Stimulated activated CD4-positive, alpha-beta T cell treated with anti-CD3 and anti-CD28 coated beads, Interleukin-15, amount 100 ng/mL, for 1 hour (primary cell): ENCODE measurements at places on chromosomes 4 and X.

DNA sequence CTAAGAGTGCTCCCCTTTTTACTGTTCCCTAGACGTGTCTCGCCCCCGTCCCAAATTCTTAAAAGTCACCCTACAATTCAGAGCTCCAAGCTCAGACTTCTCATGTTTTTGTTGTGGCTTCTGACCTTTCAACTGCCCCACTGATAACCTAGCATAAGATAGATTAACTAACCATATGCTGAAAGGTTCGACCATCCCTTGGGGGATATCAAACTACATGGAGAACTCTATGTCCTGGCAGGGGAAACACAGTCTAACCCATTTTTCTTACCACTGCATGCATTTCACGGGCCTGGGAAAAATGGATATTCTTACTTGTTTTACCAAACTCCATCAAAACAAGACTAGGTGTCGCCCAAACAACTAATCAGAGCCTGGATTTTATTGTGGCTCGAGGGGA is 236.4 kb upstream of the MID1 start:
- no peak for DNase-seq

DNA sequence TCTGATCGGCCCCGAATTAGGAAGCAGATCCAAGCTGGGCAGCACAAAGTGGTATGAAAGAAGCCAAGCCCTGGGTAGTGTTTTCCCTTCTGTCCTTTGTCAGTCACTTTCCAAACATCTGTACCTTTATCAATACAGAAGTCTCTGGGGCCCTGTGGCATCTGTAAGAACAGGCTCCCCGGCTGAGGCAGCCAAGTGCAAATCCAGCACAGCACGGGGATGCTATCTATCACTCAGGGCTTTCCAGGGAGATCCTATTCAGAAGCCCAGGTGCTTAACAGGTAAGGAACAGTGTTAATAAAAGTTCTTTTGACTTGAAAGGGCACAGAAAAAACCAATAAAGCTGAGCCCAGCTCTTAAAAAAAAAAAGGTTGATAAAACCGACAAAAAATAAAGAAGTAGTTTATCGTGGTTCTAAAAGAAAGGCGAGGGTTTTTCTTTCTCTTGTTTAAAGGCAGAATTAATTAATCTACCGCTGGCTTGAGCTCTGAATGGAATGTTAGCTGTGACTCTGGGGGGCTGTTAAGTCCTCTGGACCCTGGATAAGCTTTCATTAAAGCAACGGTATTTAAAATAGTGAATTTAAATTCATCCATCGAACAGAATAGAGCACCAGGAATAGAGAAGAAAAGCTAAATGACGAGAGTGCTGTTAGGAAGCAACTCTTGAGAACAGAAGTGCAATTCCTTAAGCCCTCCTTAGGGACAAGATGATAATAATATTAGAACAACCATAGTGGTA is 119.1 kb upstream of the GATB start:
- DNase-seq, result no peak

- no peak for DNase-seq
Measured at GRCh38 chr4:130077275-130077674, 981.3 kb downstream of the C4orf33 start.

DNA sequence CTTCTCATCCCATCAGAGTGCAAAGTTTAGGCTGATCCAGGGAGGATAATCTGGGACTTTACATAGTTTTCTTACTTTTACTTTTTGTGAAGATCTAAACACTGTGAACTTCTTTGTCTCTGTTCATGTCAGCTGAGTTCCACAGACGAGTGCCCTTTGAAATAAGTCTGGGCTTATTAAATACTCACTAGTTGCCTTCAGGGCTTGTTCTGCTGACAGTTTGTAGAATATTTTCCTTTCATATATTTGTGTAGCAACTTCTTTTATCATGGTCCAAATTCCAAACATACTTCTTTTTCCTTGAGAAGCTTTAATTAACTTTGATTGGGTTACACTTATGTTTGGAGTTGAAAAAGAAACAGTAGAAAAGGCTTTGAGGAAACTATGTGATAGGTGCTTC is 109.6 kb downstream of the SH2D1A start:
- no peak for DNase-seq

DNA sequence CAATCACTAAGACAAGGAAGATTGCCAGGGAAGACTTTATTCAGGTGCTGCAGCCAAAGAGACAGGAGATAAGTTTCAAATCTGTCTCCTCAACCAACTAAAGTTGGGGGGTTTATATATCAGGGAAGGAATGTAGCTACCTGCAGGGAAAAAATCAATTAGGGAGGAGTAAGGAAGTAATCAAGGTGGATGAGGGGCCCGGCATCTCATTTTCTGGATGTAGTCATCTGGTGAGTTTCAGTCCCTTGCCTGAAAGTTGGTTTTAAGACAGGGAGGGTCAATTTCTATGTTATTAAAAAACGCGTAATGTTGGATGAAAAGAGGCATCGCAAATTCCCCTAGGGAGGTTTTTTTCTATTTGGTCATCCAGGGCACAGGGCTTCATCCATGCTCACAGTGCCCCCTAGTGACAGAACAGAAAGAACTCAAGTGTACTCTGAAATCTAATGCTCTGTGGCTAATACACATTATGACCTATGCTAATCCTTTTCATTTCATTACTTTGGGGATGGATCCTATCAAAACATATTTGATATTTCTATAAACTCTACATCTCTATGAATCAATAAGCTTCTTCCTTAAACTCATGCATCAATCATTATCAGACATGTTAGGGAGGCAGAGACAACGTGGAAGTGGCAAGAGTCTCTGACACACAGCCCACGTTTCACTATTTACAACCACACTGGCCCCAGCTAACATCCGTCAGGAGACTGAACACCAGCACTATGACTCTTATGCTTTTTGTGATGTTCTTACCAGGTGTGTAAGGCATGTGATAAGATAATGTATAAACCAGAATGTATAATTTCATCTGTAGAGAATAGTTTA is 1577.0 kb upstream of the TENM3 start:
- DNase-seq, result no peak

DNA sequence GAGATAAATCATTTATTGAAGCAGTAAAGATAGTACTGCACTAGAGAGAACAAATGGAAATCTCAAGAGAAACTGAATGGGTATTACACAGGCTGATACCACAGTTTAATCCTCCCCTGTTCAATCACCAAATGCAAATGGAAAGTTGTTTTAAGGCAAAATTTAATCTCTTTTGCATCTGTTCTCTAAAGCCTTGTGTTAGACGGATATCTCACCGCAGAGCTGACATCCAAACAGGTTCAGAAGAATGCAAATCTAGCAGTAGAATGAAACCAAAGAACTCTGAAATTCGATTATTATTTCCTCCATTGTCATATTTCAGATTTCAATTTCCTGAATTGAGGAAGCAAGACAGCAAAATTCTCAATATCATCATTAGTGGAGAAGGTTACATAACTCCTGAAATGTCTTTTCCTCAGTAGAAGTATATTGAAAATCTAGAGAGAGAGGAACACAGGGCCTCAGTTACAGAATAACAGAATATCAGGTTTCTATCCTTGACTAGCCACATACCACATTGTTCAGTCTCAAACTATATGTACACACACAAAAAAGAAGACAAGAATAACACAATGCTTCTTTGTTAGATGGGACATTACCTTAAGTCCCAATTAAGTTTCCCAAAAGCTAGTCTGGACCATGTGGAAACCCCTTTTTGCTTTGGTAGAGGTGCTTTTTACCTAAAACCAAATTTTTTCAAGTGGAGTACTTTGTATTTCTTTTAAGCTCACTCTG is 94.1 kb upstream of the BANK1 start:
- no peak for DNase-seq

DNA sequence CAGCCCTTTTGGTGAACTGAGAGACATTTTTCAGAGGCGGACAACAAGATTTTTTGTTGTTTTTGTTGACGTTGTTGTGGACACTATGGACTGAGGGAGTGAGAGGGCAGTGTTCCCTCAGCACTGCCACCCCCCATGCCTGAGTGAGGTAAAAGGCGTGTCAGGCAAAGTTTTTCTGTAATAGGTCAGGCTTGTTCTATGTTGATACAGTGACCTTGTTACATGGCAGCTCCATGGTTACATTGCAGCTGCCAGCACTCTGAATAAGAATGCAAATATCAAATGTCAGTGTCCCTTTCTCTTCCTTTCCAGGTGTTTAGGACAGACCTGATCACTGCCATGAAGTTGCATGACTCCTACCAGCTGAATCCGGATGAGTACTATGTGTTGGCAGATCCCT is 36.6 kb downstream of the JADE1 start:
- no peak for DNase-seq

GRCh38 chr4:168690199-168690598 is 193.3 kb downstream of the PALLD start:
- no peak for DNase-seq

DNA sequence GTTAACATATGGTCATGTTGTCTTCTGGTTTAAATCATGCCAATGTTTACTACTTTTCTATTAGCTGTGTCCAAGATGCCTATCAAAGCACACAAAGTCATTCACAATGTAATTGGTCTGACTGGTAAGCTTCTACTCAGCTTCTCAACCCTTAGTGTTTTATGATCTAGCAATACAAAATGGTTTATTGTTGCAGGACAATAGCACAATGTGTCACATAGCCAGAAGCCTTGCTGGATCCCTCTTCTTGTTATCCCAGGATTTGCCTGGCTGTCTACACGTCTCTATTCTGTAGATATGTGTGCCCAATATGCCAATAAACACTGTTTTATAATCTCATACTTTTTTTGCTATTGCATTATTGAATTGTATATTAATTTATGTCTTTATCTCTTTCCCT is 1111.0 kb upstream of the AGA start:
- no peak for DNase-seq

DNA sequence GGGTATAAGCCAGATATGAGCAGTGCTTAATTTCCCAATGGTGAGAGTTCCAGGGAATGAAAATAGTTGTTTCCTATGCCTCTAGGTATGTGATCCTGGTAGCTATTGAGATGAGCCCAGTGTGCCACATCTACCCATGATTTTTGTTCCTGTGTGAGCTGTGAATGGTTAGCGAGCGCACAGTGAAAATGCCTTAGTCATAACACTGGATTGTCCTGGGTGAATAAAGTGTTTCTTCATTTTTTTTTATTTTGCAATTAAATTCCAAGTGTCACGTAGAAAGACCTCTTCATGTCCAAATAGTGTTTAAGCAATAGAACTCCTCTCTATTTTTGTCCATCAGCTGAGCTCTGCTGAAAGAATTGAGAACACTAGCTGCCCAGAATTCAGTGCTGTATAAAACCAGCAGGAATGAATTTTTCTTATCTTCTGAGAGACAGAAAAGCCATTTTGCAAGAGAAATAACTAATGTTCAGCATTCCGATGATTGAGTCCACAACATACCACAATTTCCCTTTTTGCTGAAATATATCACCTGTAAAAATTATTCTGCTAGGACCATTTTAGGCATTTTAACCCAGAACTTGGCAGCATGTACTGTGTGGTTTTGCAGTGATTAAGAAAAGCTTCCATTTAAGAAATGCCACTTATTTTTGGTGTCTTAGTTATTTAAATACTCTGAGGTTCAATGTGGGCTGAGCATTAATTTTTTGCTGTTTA is 5.6 kb downstream of the MAOA start:
- no peak for DNase-seq

DNA sequence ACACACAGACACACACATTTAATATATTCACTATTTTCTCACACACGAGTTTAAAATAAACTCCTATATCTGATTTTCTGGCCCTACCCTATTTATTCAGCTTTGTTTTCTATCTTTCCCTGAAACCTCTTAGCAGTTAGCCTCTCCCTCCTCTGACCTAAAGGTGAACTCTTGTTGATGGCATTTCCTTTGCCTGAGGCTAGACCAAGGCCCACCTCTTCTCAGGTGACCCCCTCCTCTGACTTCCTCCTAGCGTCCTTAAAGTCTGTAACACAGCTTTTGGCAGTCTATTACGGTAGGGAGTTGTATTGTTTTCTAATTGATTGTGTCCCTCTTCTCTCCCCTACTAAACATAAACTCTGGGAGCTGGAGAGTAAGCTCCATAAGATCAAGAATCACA is 1.7 kb upstream of the SRPX2 start:
- DNase-seq, result no peak

GRCh38 chrX:150977411-150978162 is 5.5 kb upstream of the HMGB3 start:
- no peak for DNase-seq

- no peak for DNase-seq
Measured at GRCh38 chr4:100569196-100569595, 51.4 kb upstream of the EMCN start.

GRCh38 chr4:47075919-47076318 is 44.6 kb downstream of the GABRB1 start:
- no peak for DNase-seq

- no peak for DNase-seq
Measured at GRCh38 chrX:83508006-83508405, at the start of gene POU3F4. Gene POU3F4 (plus strand): TSS chrX:83508290. CDS start chrX:83508325, 35 bp downstream.

DNA sequence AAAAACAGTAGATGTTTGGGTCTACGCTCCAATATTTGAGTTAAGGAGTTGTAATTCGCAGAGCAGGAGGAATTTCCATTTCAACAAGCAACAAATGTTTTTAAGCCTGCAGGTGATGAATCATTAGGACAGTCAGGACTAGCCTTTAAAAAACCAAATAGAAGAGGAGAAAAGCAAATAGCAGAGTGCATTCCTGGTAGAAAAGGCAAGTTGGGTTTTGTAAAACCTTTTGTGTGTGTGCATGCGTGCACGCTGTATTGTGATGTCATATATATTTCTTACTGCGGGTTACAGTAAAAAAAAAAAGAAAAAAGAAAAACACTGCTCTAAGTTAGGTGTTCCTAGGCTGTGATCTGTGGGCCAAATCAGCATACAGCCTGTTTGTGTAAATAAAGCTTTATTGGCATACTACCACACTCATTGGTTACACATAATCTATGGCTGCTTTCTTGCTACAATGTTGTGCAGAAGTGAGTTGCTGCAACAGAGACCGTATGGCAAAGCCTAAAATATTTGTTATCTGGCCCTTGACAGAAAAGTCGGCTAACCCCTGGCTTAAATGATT is 135.6 kb downstream of the MID1 start:
- DNase-seq, result no peak

DNA sequence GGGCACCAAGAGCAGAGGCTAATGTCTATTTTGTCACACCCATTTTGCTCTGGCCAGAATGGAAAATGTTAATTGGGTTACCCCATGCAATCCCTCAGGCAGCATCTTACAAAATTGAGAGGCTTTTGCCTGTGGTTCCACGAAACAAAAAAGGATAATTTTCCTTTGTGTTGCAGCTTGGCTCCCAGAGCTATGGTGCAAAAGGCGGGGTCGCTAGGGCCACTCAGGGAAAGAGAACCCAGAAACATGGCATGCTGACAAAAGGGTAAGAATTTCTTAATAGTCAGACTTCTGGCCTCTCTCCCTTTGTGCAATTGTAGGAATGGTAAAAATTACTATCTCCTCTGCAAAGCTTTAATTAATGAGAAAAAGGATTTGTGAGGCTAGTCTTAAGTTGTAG is 119.6 kb upstream of the BANK1 start:
- DNase-seq, result no peak

- no peak for DNase-seq
Measured at GRCh38 chr4:188955066-188955465, 815.8 kb downstream of the TRIML1 start.

DNA sequence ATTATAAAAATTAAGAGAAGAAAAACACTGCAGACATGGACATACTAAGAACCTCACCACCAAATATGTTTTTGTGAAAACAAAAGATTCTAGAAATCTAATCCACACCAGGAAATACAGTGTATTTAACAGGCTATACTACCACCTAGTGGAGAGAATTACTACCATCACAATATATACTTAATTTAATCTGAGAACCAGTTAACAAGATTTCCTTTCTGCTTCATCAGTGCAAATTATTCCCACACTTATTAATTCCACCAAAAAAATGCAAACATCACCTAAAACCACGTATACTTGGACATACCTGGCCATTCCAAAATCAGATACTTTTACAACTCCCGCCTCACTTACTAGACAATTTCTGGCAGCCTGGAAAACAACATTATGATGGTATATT is 7.0 kb upstream of the TXK start:
- DNase-seq, result no peak

- no peak for DNase-seq
Measured at GRCh38 chr4:98617358-98618047, 40.9 kb downstream of the TSPAN5 start.
